ENCODE measurements at places on chromosomes 7 and 10.

DNA sequence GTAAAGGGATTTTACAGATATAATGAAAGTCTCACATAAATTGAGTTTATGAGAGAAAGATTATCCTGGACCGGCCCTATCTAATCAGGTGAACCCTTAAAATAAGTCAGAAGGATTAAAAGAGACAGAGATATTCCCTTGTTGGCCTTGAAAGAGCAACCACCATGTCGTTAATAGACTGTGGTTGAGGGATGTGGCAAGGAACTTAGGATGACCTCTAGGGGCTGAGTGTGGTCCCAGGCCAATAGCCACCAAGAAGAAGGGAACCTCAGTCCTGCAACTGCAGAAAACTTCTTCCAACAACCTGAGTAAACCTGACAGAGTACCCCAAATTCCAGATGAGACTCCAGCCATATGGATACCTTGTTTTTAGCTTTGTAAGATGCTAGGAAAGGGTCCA lies 121.5 kb downstream of the POLR1F start:
- DNase-seq: no peak

GRCh38 chr10:30352377-30352776 lies 3.3 kb upstream of the MTPAP start:
- DNase-seq: no peak

- DNase-seq: no peak
Measured at GRCh38 chr7:103928581-103928980, 60.9 kb downstream of the RELN start.

DNA sequence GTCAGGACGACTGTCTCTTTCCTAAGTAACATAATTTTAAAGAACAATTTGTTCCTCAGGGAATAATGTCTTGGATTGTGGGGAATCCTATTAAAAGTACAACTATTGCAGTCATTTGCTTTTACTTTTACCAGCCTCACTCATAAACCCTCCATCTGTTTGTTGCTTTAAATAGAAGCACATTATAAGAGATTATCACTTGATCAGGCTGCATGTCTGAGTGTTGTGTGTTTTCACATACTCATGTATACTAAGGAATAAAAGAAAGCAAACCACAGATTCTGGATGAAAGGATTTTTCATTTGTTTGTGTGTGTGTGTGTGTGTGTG lies 1077.8 kb downstream of the KCNMA1 start:
- DNase-seq: no peak

DNA sequence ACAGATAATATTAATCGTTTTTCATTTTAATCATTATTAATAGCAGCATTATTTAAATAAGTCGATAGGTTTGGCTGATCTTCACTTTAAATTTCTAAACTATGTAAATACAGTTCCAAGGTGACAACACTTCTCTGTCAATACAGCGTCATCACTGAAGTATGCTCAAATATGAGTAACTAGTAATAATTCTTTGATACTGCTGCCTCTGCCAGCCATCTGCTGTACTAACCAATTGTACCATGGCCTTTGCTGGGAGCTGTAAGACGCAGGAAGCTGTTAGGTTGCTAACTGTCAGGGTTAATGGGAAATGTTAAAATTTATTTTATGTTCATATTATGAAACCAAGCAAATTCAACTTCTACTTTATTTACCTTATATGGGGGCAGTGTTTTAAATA lies 1650.5 kb upstream of the LRRTM3 start:
- DNase-seq: no peak

DNA sequence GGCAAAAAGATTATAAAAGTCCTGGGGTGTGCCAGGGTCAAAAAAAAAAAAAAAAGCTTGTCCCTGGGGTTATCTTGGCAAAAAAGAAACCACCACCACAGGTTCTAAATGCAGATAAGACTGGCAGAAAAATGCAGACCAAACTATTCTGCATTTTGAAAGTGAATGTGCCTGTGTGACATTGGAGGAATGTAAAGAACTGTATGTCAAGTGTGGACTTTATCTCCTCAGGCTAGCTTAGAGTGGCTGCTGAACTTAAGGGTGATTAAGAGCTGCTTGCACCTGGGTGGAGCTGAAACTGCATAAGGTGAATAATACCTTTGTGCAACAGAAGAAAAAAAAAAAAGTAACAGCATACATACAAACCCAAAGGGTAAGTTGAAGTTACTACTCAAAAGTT lies 1.3 kb upstream of the NAPEPLD start:
- DNase-seq: no peak

DNA sequence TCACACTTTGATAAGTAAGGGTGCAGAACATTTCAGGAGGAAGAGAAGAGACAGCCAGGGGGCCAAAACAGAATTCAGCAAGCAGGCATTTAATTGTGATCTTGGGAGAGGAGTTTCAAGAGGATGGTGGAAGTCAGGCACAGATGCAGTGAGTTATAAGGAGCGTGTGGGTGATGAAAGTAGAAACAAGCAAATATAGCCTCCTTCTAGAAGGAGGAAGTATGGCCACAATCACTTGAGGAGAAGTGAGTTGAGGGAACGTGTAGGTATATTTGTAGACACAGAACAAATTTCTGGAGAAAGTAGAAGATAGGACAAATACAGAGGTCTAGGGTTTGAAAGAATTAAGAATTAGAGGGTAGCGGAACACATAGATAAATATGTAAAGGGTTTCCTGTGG lies 165.8 kb downstream of the CACNB2 start:
- no peak for DNase-seq

GRCh38 chr10:8092428-8092827 lies 37.9 kb downstream of the GATA3 start:
- DNase-seq: no peak

DNA sequence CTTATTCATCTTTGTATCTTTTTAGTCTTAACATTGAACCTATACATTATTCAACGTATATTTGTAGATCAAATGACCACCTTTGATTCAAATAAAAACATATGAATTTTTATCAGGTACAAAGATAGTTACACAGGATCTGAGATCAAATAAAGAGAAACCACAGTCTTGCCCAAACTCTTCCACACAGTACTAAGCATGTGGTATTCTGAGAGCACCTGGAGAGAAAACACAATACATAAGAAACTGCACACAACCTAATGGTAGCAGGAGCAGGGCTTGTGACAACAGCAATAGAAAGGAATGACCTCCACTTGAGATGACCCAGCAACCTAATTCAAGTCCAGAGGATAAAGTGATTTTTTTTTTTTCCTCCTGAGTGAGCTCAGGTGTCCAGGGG lies 6.5 kb upstream of the WASL start:
- no peak for DNase-seq

DNA sequence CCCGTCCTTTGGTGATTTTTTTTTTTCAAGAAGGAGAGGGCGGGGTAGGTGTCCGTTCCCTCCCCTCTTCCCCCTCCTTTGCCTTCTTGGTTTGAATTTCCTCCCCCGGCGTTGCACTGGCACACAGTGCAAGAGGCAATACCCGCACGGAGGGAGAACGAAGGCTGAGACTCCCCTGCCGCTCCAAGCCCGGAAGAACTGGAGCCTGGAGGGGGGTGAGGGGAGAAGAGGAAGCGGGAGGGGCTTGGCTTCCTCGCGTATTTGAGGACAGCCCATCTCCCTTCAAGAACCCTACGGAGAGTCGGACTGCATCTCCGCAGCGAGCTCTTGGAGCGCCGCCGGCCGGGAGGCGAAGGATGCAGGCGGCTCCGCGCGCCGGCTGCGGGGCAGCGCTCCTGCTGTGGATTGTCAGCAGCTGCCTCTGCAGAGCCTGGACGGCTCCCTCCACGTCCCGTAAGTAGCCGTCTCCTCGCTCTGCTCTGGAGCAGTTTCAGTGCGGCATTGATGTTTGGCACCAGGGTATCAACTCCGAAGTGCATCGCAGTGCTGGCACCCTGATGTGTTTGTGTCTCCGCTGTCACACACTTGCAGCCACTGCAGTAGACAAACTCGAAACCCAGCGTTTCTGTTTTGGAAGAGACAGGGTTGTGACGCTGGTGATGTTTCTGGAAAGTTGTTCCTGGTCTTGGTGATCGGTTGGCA lies at the start of gene CNTNAP2:
Gene CNTNAP2 (plus strand): TSS at position 281 of the 702 bp plus-strand sequence. CDS start 76 bp downstream, at position 357.
- DNase-seq: no peak

DNA sequence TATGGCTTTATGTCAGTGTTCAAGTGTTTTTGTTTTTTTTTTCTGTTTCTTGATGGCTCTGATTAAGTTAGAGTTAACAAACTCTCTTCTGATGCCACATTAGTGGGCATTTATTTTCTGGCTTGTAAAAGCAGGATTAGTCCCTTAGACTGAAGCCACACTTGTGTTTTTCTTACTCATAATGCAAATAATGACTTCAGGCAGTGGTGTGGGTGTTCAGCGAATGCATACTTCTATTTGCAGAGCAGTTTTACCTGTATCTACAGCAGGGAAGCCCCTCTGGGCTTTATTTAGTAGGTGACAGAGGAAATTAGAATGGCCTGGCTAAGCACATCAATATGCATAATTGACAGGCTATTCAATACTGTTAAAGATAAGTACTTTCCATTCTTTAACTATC lies 79.9 kb downstream of the CNNM2 start:
- no peak for DNase-seq

GRCh38 chr10:103739039-103739764 lies 116.2 kb downstream of the SH3PXD2A start:
- DNase-seq: peak; percentile 89

GRCh38 chr7:134083766-134084487 lies 43.2 kb upstream of the LRGUK start:
- peak; percentile 3 for DNase-seq

- peak; percentile 60 for DNase-seq
Measured at GRCh38 chr7:76191783-76192240, 9.9 kb upstream of the SRRM3 start.

DNA sequence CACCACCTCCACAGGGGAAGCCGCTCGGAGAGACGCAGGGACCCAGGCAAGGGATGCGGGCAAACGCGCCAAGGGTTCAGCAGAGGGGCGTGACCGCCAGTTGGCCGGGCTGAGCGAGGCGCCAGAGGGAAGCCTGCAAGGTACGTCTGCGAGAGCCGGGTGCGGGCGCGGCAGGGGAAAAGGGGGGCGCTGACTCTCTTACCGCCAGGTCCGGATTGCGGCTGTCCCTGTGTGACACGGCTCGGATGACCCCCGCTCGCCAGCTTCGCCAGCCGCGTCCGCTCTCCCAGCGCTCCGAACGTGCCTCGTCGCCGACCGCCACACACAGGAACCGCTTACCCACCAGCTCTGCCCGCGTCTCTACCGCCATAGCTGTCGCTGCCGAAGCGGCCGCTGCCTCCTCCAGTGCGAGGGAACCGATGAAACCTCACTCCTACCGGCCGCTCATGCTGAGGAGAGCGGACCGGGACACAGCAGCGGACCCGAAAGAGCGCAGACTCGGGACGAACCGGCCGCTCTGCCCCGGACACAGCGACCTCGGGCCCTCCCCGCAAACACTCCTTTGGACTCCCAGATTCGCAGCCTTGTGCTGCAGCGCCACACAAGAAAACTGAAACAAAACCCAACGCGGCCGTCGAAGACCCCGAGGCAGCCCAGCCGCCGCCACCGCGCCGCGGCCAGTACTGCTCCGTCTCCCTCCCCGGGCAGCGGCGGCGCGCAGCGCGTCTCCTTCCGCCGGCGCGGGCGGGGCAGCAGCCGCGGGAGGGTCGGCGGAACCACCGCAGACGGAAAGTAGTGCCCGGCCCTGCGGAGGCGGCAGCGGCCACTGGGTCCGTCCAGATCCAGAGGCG lies at the start of gene JMJD1C:
Gene JMJD1C (minus strand): TSS at position 685 of the 851 bp plus-strand sequence. CDS start 315 bp downstream, at position 370.
- DNase-seq: peak; percentile 61

GRCh38 chr10:7000061-7000460 lies 410.8 kb downstream of the SFMBT2 start:
- DNase-seq: no peak

- DNase-seq: peak; percentile 52
Measured at GRCh38 chr7:36287371-36288241, 102.1 kb upstream of the ANLN start.

DNA sequence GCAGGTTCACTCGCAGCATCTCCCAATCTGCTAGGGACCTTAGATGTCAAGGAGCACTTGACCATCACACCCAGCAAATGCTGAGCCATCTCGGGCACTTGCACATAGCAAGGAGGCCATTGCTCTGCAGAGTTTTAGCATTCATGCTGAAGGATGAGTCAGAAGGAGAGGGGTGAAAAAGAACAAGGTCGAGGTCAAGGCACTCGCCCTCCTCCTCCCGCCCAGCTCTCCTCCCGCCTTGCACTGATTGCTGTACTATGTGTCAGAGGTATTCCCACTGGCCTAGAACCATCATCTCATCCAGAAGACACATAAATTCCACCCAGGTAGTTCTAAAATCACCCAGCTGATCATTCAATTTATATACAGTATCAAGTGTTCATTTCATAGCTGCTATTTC lies 255.1 kb upstream of the SP4 start:
- no peak for DNase-seq

DNA sequence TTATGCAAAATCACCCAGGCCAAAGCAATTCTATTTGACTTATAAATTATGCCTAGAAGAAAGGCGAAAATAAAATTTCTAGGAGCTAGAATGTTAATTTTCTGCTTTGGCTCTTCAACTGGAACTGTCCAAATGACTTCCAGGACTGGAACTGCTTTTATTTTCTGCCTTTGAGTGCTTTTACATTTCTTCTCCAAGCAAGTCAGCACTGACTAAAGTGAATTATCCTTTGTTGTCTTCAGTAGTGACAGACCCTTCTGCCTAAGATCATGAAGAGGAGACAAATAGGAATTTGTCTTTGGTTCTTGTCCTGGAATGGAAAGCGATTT lies 255.9 kb downstream of the DNAJB9 start:
- DNase-seq: no peak

GRCh38 chr10:63384001-63384400 lies 81.8 kb downstream of the JMJD1C start:
- no peak for DNase-seq

DNA sequence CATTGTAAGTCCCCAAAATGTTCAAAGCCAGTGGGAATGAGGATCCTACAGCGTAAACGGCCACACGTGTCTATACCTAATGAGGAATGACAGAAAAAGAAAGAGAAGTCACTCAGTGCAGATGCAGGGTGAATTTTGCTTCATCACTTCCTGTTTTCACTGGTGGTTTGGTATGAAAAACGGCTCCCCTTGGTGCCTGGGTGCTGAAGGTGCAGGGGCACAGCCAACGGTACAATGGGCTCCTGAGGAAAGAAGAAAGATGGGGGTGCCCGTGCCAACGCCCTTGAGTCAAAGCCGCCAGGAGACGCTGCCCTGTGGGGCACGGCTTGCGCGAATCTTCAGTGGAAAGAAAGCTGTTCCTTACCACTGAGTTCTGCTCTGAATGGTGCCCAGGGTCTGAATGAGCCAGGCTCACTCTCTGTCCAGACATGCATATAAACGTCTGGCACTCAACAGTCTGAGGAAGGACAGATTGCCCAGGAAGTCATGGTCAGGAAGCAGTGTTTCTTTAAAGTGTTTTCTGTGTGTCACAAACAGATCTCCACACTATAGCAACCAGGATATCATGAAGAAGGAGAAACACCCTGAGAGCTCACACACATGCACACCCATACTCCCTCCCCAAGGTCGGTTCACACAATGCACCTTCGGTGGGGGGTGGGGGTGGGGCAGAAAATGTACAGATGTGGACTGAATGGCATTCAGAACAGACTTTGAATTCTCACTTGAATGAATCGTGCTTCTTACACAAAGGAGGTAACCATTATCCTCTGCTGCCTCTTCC lies 105.8 kb downstream of the ELMO1 start:
- no peak for DNase-seq
